ENCODE measurements at places on chromosomes 5 and 9.

GRCh38 chr5:108251350-108251749 is 130.5 kb downstream of the FBXL17 start:
- DNase-seq: no peak

DNA sequence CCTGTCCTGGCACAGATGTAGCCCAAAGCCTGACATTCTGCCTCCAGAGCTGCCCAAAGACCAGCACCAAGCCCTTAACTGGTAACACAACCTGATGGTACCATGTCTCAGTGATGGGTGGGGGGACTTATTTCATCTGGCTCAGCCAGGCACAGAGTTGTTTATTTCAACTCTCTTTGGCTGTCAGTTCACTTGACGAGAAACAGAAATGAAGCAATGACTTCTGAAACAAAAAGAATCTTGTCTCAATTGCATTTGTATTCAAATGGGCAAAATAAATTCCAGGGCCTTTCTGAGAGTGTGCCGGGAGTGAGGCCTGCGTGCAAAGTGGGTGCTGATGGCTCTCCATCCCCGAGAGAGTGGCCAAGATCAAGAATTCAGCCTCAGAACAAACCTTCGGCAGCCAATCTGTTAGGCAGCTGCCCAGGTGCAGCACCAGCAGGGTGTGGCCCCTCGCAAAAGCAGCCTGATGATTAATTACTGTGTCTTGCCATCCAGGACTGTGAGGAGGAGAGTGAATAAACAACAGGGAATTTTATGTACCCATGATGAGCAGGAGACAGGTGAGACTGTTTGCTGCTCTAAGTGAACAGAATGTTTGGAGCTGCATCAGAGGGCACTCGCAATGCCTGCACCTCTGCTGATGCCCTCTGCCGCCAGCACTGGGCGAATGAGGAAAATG is 238.0 kb downstream of the HSPA4 start:
- no peak for DNase-seq

DNA sequence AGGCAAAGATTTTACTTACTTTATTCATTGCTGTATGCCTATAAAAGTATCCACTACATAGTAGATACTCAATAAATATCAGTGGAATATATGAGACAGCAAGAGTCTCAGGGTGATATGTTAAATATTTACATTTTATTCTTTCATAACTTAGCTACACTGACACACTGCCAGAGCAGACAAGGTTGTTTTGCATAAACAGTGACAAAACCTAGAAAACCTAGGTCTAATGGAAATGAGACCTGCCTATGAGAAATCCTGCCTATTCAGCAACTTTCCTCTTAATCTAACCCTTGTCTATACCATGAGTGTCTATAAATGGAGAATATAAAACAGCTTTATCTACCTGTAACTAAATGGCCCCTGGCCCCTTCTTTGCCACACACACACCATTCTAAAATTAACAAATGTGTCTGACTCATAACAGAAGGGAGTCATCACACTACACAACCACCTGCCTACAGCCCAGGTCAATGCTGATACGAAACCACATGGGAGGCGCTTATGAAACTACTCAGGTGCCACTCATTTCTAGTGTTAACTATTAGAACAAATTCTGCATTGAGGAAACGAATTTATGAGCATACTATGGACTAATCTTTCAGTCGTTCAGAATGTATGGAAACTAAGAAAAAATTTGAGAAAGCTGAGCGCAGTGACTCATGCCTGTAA is 60.3 kb downstream of the UBAP2 start:
- no peak for DNase-seq

- DNase-seq: no peak
Measured at GRCh38 chr9:126883636-126884035, 23.2 kb downstream of the ZBTB34 start.

- DNase-seq: no peak
Measured at GRCh38 chr5:143454936-143455516, 51.5 kb upstream of the NR3C1 start.

- DNase-seq: no peak
Measured at GRCh38 chr5:97089149-97089801, 53.1 kb downstream of the LIX1 start.

- DNase-seq: no peak
Measured at GRCh38 chr9:99445920-99446319, 223.8 kb downstream of the SEC61B start.

- DNase-seq: no peak
Measured at GRCh38 chr5:9020996-9021395, 524.9 kb downstream of the SEMA5A start.

DNA sequence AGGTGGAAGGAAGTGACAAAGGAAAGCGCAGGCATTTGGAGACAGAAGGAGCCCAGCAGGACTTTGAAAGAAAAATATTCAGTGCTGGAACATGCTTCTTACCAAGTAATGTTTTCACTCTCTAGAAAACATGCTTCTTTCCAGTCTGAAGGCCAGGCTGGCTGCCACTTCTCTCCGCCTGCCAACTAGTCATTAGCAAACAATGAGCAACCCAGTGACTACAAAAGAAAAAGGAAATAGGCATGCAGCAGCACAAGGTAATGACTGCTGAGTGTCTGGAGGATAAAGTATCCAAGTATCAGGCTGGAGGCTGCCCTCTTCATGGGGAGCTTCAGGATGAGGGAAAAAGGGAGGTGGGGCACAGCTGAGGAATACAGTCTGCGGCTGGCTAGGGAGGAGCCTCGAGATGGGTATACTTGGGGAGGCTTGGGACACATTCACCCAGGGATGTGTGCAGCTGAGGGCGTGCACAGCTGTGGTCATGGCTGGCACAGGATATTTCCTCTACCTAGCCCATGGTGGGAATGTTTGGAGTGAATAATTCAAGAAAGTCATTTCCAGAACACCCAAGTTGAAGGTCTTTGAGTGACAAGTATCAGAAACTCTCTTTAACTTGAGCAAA is 161.5 kb upstream of the KIF2A start:
- DNase-seq: no peak
